Umbilical cord (tissue), 2 donors: ENCODE measurements at places on chromosomes 2 and 18. TPM values are rescaled to one million over a fixed set of nuclear protein-coding genes. Genes with fewer than 3 reads are reported as not detected.

- DNase-seq, result no peak
These were observed 452.7 kb downstream of the STK39 start for GRCh38 chr2:167794554-167795255.

DNA sequence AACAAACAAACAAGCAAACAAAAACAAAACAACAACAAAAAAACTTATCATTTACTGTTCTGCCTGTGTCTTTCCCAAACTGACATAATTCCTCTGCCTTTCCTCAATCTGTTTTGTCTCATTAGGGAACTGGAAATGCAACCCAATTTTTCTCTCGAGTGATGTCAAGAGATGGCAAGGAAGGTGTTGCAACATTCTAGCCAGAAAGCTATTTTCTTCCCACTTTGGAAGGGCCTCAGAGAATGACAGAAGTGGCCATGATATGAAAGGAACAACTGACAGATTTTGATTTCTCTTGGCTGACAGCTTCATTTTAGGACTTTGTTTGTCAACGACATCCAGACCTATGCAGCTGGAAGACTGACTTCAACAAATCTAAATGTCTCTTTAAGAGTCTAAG lies 24.7 kb downstream of the RND3 start:
- no peak for DNase-seq

GRCh38 chr2:73993778-73994177 lies 9.1 kb downstream of the TET3 start:
- no peak for DNase-seq

- DNase-seq, result no peak
These were observed 275.4 kb upstream of the HS6ST1 start for GRCh38 chr2:128593879-128594650.

Gene KIF5C
- 4.3 TPM for total RNA-seq

DNA sequence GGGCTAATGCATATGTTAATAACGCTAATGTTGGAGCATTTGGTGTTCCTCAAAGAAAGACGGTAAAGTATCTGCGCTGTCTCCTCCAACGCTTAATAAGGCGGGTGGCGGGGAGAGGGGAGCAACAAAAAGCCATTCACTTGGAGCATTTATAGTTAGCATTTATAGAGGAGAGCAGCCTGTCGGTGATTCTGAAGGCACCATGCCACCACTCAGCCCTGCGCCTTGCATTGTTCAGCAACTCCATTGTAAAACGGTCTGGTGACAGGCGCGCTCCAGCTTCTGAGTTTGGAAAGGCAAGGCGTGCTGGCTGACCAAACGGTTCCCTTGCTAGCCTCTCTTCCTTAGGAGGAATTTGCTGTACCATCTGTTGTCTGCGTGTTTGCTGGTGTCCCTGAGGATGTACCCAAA lies 83.9 kb downstream of the LYPD1 start:
- no peak for DNase-seq

- peak; percentile 50 for DNase-seq
These were observed 60.6 kb downstream of the SLC16A14 start for GRCh38 chr2:230007931-230008707.

- DNase-seq, result no peak
These were observed 93.5 kb upstream of the B3GNT2 start for GRCh38 chr2:62102402-62102920.

DNA sequence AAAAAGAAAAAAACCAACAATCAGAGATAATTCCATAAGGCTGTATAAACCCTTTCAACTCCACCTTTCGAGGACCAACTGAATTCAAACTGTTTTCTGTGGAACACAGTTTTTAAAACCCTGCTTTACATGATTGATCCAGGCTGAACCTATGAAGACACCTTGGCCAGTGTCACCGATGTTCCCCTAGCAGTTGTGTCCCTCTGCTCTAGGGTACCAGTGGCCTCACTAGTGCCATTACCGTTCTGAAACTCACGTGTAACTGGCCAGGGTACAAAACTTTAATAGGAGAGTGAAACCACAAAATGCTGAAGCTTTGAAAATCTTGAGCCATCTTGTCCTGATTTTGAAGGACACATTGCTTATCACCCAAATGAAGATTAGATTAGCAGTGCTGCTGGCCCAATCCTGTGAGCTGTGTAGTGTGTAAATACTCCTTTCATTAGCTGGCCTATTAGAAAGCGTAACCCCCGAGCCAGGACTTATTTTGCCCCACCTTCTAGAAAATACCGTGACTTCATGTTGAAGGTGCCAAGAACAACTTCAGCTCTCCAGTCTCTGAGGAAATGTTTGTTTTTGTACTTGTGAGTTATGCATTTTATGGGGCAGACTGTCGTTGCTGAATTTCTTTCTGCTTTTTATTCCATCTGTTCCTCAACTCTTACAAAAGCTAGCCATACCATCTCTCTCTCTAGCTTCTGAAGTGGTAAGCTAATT lies 147.8 kb upstream of the MAP3K20 start:
- peak; percentile 74 for DNase-seq

- DNase-seq, result peak; percentile 23
These were observed 395.5 kb upstream of the HNRNPA3 start for GRCh38 chr2:176817061-176817565.

DNA sequence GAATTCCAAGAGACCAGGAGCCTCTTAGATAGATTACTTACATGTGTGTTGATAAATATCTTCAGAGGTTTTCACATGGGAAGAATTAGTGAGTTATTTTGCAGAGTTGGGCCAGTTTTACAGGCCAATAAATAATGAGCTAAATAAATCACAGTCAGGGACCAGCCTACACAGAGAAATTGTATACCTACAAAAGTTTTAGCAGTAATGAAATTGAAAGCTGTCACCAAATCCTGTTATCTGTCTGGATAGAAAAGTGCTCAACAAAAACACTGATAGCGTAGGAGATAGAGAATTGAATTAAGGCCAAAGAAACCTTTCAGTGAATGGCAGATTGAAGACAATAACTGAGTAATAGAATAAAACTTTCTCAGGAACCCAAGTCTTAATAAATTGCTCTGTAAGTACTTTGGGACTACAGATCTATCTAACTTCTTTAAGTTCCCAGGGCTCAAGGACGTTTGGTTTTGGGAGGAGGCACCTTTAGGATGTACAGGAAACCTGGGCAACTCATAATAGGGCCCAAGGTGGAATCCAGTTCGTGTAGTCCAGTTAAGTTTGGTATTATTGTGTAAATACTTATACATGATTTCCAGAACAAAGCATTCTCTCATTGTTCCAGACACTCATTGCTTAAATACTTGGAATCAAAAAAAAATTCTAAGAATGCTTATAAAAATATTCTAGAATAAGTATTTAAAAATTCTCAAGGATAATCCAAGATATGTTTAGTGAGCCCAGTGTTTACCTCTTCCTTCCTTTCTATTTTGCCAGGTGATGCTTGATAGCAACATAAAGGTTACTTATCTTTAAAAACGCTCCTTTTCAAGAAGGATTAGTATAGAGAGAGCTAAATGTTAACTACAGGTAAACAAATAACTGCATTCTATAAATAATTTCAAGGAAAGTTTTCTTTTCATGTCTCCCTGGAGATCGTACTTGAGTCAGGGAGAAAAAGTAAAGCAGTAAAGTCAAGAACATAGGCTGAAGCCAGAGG lies 134.5 kb downstream of the NCKAP5 start:
- DNase-seq, result no peak

DNA sequence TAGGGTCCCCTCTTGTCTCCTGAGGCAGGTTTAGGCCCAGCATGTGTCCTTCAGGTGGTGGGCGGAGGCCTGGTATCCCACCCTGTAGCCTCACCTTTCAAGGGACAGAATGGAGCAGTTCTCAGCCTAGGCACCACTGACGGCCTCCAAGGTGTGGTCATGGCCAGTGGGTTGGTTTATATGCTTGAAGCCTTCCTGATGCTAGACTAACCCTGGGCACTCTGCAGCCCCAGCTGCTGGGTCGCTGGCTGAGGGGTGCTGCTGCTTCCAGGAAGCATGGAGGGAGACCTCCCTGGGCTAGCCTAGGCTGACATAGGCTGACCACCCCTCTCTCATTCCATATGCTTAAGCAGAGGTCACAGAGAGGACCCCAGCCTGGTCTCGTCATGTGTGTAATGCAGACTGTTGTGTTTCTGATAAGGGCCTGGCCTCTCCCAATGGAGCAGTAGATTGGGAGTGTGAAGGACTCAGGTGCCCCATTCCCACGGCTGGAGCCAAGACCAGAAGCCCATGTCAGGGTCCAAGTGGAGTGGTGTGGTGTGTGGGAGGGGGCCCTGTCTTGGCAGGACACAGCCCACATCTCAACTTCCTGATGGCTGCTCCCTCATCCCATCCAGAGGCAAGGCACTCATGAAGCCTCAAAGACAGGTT lies 206.6 kb downstream of the DYSF start:
- no peak for DNase-seq

DNA sequence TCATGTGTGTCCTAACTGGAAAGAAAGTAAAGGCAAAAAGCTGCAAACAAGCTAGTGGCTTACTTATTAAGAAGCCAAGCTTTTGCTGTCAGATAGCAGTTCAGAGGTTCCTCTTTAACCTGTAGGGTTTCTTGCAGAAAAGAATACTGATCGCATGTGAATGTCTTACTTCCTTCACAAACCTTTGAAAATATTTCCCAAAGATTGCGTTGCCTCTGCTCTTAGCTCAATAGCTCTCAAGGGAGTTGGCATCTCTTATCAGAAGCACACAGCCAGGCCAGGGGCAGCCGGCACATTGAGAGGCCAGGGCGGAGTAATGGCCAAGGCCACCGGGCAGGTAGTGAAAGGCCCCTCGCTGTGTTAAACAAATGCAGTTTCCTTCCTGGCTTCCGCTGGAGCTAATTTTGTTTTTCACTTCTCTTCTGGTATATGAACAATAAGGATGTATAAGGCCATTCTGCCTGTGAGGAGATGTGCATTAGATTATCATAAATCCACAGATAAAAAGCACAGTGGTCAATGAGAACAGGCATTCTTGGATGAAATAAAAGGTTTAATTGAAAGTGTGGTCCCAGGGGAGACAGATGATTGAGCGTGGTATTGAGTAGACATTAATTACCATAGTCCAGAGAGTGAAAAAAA lies 542.4 kb upstream of the NRP2 start:
- DNase-seq, result peak; percentile 35

- peak; percentile 1 for DNase-seq
These were observed 154.4 kb downstream of the RAD51AP2 start for GRCh38 chr2:17363846-17364245.

Gene SLC9A2
- total RNA-seq, result 5.1 TPM

DNA sequence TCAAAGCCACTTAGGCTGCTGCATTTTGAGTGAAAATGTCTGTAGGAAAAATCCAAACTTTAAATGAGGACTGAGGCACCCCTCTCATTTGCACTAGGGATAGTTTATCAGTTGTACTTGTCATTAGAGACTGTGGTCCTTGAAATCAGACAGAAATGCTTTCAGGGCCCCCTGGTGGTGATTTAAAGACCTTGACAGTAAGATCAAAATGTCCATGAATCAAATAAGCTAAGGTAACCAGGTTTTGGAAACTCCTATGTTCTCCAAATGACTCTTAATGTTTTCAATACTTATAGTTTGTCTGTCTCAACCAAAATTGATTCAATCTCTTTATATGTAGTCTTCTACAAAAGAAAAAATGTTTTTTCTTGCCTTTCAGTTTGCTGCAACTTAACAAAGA lies 28.8 kb upstream of the DDX18 start:
- peak; percentile 42 for DNase-seq

- DNase-seq, result no peak
These were observed 252.5 kb downstream of the VAPA start for GRCh38 chr18:10166164-10166807.

Gene TBC1D8
- total RNA-seq, result 16.1 TPM
